Bronchial epithelial cell (primary cell): ENCODE measurements at places on chromosomes 2 and 18.
A peak's percentile ranks its signal among the peaks of the same experiment; 100 is the strongest.

DNA sequence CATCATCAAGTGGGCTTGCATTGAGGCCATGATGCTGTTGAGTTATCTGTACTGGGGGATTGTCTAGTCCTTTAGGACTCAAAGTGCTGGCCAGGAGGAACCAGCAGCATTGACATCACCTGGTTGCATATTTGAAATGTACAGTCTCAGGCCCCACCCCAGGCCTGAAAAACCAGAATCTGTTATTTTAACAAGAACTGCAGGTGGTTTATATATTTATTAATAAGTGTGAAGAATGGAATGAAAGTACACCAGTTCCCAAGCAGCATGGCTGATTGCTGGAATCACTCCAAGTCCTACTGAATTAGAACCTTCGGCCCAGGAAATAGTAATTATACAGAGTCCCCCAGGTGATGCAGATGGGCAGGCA is 2.8 kb downstream of the IL1F10 start:
- DNase-seq, result no peak

DNA sequence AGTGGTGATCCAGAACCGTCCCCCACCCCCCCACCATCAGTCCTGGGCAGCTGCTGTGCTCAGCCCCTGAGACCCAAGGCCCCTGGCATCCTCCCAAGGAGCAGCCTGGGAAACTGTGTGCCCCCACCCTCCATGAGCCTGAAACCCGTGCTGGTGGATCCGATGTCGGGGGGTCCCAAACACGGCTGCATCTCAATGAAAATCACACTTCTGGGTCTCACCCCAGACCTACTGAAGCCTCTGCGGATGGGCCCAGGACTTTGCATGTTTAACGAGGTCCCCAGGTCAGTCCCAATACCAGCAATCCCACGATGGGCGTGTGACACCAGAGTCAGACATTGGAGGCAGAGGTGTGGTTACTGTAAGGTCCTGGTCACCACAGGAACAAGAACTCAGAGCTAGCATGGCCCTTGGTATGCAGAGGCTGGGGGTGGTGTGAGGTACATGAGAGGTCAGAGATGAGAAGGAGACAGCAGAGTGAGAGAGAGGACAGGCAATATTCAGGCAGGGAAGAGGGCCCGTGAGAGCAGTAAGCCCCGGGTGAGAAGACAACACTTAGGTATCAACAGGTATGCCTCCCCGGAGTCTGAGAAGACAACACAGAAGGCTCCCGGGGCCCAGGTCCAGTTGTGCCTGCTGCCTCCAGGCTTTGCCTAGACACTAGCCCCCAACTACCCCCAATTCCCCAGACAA is 32.6 kb downstream of the MRPL35 start:
- DNase-seq, result no peak

DNA sequence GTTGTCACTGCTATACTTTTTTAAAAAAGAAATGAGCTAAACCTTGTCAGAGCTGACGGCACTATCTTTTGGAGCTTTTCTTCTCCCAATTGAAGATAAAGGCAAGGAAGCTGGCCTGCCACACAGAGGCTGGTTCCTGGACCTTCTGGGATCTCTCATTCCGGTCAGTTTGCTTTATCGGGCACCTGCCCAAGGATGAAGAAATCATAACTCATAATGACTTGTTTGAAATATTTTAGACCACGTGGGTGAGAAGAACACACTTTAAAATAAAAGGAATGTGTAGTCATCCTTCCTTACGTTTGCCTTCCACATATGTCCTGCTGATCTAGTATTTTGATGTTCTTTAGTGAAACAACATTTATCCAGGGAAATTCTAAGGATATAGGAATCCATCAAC is 535.7 kb downstream of the DCC start:
- peak; percentile 15 for DNase-seq

- no peak for DNase-seq
Measured at GRCh38 chr18:10453806-10454680, at the start of gene APCDD1. TSS of gene APCDD1 (plus strand) at chr18:10454635. CDS start at chr18:10454982, 347 bp downstream.

- DNase-seq, result peak; percentile 28
Measured at GRCh38 chr18:70405052-70405451, 116.2 kb downstream of the SOCS6 start.

DNA sequence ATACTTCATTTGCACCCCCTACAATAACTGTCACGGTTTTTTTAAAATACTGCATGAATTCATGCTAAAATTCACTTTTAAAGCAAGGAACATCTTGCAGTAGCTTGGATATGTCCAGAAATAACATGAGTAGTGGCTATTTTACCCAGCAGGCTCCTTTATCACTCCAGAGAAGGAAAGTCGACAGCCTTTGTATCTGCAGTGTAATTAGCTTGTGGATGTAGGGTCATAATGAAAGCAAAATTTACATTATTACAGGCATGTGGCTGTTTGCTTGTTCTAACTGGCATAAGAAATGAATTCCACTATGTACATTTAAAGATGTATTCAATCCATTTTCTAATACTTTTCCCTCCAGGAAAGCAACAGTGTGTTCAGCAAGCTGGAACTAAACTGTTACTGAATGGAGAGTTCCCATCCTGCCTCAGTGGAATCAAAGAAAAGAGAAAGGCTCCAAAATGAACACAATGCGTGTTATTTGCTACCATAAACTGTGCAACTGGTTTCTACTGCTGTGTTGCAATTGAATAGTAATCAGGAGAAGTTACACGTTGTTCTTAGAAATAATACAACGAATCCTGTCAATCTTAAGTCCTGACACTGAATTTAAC is 321.2 kb upstream of the VRK2 start:
- no peak for DNase-seq

DNA sequence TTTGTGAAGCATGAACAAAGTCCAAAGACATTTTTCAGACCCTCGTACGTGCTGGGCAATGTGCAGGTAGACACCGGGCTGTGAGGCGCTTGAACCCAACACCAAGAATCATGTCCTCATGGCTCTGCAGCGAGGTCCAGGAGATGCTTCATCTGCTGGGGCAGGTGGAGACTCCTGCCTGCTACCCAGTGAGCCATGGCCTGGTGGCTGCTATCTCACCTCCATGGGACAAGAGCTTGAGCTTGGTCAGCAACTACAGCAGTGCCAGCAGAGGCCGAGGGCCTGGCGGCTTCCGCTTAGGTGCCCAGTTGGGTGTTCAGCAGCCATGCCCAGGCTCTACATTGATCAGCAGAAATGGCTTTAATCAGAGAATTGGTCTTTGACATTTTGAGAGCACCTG is 281.0 kb upstream of the HS6ST1 start:
- no peak for DNase-seq

GRCh38 chr2:78817430-78817829 is 208.1 kb upstream of the REG3G start:
- no peak for DNase-seq

DNA sequence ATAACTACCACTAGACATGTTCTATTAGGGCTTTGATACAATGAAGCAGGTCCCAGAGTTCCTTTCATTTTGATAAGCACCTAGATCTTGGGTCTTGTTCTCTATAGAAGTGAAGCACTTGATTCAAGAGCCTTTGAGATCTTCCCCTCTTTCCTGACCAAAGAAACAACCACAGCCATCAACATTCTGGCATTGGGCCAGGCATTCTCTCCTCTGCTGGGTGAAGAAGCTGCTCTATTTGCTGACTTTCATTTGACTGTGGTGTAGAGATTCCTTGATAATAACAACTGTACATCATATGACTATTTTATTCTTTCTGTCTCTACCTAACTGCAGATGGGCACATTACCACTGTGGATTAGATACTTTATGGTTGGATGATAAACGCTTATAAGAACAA is 96.6 kb upstream of the LYPD1 start:
- DNase-seq, result no peak

DNA sequence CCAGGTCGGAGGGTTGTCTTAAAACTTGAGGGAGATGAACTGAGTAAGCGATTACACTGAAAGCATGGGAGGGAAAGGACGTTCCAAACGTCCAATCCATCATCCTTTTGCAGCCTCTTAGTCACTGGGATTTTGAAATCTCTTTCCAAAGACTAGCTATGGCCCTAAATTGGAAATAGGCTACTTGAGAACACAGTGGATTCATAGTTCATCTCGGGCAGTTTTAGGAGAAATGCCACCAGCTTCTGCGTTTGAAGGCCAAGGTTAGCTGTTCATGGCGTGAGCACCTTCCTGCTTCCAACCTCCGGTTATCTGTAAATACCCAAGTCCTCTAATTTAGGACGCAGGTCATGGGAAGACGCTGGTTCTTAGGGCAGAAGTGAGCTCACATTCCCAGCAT is 821 bp upstream of the EML6 start:
- DNase-seq, result peak; percentile 74

- DNase-seq, result no peak
Measured at GRCh38 chr2:72797740-72798139, 28.1 kb downstream of the EXOC6B start.

DNA sequence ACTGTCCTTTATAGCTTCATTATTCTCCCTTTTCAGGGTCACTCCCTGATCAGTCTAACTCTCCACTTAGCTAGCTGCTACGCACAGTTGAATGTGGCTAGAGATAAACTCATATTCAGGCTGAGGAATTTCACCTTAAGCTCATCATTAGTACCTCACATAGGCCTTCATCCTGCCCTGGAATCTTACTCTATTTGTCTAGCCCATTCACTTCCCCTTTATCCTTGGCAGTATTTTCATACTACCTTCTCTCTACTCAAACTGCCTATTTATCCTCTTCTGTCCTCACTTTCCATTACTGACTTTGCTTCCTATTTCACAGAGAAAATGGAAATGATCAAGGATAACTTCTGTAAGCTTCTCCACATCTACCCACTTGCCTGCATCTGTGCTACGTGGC is 10.6 kb upstream of the DSC2 start:
- DNase-seq, result no peak

- DNase-seq, result no peak
Measured at GRCh38 chr2:204274991-204275390, 270.3 kb upstream of the PARD3B start.

DNA sequence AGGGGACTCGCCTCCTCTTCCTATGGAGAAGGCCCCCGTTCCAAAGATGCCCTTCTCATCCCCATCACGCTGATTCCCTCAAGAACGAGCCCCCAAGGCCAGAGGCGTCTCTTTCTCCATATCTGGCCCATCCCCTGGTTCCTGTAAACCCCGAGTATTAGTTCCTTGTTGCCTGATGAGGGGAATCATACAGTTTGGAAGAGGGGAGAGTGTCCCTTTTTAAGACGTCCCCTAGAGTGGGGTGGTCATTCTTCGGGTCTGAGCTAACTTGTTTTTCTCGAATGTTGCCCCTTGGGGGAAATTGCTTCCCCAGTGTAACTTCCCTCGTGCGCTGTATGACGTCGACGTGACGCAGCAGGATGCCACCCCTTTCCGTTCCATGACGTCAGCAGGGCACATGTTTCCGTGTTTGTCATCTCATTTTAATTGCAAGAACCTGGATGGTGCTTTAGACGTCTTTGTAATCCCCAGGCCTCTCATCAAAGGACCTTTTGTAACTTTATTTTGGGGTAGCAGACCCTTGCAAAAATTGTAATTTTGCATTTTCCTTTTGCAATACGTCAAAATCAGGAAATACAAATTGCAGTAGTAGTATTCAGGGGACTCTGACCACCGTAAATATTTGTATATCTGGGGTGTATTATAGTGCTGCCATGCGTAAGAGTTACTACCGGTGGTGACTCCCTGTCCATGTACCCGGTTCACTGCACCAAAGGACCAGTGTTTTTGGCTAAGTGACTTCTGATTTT is 569 bp downstream of the BABAM2 start:
- peak; percentile 41 for DNase-seq

DNA sequence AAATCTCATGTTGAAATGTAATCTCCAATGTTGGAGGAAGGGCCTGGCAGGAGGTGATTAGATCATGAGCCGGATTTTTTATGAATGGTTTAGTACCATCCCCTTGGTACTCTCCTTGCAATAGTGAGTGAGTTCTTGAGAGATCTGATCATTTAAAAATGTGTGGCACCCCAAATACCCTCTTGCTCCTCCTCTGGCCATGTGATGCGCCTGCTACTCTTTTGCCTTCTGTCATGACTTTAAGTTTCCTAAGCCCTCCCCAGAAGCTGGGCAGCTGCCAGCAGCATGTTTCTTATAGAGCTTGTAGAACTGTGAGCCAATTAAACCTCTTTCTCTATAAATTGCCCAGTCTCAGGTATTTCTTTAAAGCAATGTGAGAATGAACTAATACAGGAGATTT is 72.6 kb upstream of the FIGN start:
- DNase-seq, result no peak

DNA sequence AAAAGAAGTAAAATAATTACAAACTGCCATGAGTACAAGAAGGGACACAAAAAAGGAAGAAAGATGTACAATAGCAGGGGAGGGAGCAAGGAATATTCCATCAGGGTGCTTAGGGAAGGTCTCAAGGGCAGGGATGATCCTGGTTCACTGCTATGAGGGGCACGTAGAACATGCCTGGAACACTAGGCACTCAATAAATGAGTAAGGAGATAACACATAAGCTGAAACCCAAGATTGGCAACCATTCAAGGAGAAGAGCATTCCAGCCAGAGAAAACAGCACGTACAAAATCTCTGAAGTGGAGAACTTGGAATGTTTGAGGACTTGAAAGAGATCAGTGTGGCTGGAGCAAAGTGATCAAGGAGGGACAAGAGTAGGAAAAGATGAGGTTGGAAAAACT is 103.2 kb downstream of the FAM161A start:
- DNase-seq, result no peak

- no peak for DNase-seq
Measured at GRCh38 chr18:63161032-63161760, 158.4 kb downstream of the BCL2 start.

DNA sequence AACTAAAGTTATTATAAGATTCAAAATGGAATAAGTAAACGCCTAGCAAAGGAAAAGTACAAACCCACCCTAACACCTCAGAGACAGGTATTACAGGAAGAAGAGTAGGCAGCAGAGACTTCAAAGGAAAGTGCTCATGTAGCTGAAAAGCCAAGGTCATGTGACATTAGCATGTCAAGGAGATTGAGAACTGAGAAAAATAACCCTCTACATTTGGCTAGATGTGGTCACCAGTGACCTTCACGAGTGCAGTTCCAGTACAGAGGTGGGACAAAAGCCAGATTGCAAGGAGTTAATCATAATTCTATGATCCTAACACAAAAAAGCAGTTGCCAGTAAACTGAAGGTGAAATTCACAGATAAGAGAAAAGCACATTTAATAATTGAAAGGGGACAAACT is 252.7 kb downstream of the ZEB2 start:
- no peak for DNase-seq

DNA sequence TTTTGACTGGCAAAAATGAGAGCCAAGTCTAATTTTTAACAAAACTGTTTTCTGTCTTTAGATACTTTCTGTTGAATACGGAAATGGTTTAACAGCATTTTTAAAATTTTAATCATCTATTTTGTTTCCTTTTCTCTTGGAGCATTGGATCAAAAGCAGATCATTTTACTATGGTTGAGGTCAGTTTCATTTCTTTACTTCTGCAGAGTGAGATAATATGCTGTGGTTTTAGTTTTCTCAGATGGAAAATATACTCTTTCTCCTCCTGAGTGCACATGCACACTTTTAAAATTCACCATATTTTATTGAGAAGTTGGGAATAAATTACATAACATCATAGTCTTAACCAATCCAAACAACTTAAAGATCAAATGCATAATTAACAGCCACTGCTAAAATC is 283.3 kb downstream of the SLC8A1 start:
- DNase-seq, result no peak
